Activated T-cell treated with anti-CD3 and anti-CD28 coated beads, Interleukin-2, amount 50 U/mL, for 48 hours (primary cell): ENCODE measurements at places on chromosomes 5 and 9.

- DNase-seq: no peak
These were observed 147.1 kb downstream of the ENC1 start for GRCh38 chr5:74493411-74493810.

DNA sequence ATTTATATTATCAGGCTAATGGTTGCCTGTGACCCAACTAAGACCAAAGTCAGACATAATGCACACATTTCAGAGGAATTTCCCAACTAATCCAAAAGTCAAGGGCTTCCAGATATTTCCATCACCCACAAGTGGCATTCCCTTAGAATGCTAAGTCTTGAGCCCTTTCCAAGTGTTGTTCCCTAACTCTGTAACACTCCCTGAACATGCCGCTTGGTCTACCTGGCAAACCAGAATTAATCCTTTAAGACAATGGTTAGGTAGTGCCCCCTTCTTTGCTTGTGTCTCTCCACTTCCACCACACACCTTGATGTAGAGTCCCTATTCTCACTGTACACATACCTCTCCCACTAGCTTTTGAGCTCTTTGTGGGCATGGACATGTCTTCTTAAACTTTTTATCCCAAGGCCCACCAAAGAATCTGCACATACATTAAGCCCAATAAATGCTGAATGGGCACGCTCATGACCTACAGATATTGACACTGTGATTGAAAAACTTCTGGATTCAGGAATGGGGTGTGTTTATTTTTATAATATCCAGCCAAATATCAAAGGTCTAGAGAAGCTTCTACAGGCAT lies 37.8 kb upstream of the IFNE start:
- no peak for DNase-seq

DNA sequence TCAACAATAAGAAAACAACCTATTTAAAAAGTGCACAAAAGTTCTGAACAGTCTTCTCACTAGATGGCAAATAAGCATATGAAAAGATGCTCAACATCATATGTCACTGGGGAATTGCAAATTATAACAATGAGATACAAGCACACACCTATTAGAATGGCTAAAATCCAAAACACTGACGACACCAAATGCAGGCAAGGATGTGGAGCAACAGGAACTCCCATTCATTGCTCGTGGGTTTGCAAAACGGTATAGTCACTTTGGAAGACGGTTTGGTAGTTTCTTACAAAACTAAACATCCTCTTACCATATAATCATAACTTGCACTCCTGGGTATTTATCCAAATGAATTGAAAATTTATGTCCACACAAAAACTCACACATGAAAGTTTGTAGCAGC lies 100.9 kb upstream of the TBC1D2 start:
- no peak for DNase-seq

DNA sequence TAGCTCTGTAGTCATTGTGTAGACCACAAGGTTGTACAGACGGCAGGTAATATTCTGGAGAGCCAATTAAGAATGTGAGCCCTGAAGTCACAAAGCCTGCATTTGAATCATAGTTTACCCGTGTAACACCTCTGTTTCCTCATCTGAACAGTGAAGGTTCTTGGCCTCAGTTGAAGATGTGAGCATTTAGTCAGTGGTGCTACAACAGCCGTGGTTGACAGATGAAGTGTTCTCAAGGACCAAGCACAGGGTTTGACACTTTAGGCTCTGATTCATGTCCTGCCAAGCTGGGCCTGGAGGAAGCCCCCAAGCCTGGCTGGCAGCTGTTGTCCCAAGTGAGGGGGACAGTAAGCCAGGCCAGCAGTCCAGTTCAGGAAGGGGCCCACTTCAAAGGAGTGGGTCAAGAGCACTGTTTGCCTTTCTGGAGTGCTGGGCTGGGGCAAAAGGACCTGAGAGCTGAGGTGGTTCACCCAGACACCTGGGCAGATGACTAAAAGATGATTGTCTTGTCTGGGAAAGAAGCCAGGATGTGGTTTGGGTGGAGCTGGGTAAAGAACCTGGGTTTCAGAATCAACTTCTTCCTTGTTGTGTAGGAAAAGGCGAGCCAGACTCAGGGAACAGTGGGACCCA lies 20.7 kb downstream of the FAXDC2 start:
- peak; percentile 57 for DNase-seq

DNA sequence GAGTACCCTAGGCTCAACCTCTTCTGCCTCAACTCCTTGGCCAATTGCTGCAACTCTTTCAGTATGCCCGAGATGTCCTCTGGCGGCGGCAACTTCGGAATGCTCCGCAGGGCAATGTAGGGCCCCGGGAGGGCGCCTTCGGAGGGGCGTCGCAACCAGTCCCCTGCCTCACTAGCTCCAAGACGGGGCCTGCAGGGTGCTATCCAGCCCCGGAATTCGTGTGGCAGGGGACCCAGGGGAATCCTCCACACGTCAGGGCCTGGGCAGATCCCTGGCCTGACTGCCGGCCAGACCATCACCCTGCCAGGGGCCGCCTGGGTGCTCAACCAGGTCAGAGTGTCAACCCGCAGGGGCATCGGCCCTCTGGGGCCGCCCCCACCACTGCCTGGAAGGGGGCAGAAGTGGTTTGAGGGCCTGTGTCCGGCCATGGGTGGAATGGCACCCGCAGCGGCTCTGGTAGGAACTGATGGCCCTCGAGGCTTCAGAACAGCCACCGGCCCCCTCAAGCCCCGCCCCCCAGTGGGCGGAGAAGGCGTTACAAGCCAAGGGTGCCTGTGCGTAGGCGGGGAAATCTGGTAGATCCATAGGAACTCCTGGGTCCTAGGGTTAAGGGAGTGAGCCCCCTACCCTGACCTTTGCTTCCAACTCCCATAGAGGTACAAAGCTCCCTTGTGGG lies at the start of gene POU5F2:
Gene POU5F2, minus strand, starts transcription at position 465 of the 676 bp plus-strand sequence. Its CDS starts 37 bp downstream, at position 428.
- no peak for DNase-seq

DNA sequence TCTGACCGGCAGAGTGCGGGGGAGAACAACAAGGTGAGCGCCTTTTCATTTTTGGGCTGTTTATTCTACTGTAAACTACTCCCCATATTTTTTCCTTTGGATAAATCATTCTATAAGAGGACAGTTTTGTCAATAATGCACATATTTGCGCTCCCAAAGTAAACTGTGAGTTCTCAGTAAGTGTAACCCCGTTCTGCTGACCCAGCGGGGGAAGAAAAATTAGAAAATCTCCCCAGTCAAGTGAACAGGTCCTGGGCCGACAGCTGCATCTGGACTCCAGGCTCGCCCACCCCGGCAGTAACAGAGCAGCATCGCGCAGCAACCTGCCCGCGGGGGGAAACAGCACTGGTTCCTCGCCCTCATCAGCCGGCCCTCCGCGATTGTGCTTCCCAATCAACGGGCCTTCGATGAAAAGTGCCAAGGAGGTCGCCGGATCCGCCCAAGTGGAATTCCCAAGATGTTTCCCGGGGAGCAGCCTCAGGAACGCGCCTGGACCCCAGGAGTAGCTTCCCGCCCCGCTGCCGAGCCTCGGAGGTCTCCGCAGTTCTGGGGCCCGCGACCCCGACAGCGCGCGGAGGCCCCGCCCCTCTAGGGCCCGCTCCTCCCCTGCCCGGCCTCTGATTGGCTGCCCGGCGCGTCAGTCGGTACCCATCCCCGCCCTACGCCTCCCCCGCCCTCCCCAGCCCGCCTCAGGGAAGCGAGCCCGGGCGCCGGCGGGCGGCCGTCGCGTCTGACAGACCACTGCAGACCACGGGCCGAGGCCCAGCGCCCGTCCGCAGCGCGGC lies at the start of gene OTULINL:
Gene OTULINL, plus strand, starts transcription at position 687 of the 785 bp plus-strand sequence. CDS start 103 bp downstream, outside the sequence.
- peak; percentile 92 for DNase-seq
